Fibroblast of the aortic adventitia (primary cell): ENCODE measurements at places on chromosomes 1 and 21. TPM values are rescaled to one million over a fixed set of nuclear protein-coding genes. Genes with fewer than 3 reads are reported as not detected.

The FMO3 gene
- 1.3 TPM in 1 of 2 replicates, not detected in the other for total RNA-seq

The GJA4 gene
- total RNA-seq: not detected in 2 replicates

The KPRP gene
- not detected in 2 replicates for total RNA-seq

The CRYBG2 gene
- total RNA-seq: not detected in 2 replicates

The CYP4A11 gene
- not detected in 2 replicates for total RNA-seq

The PLPPR5 gene
- 0.09 TPM in 1 of 2 replicates, not detected in the other for total RNA-seq

The SNX7 gene
- 80.3 and 83.0 TPM in 2 replicates for total RNA-seq

The FAM72B gene
- 2.8 and 5.6 TPM in 2 replicates for total RNA-seq

The PTGFR gene
- 34.3 and 77.5 TPM in 2 replicates for total RNA-seq

The CD53 gene
- not detected in 2 replicates for total RNA-seq

The ACKR1 gene
- not detected in 2 replicates for total RNA-seq

The DPT gene
- 2.4 and 8.8 TPM in 2 replicates for total RNA-seq

The CR2 gene
- total RNA-seq: not detected in 2 replicates

The KRTAP20-4 gene
- not detected in 2 replicates for total RNA-seq

The OR2L2 gene
- not detected in 2 replicates for total RNA-seq

The UBL4B gene
- not detected in 2 replicates for total RNA-seq

The RUNX1 gene
- total RNA-seq: 28.0 and 63.5 TPM in 2 replicates

The MSH4 gene
- total RNA-seq: 0.09 and 0.16 TPM in 2 replicates

The PTP4A2 gene
- 428 and 692 TPM in 2 replicates for total RNA-seq

The IL10RB gene
- total RNA-seq: 31.0 and 39.8 TPM in 2 replicates

The TFF1 gene
- total RNA-seq: not detected in 2 replicates

The CDCA8 gene
- 0.25 and 12.8 TPM in 2 replicates for total RNA-seq

The MFAP2 gene
- total RNA-seq: 47.7 and 60.3 TPM in 2 replicates

The TRIM67 gene
- not detected in 2 replicates for total RNA-seq

The PTCH2 gene
- total RNA-seq: 0.36 and 0.57 TPM in 2 replicates

The FHL3 gene
- 6.1 and 15.6 TPM in 2 replicates for total RNA-seq

The OR2T35 gene
- not detected in 2 replicates for total RNA-seq

The CELA3B gene
- total RNA-seq: not detected in 2 replicates

The C1orf141 gene
- total RNA-seq: 0.65 TPM in 1 of 2 replicates, not detected in the other

The FOXD3 gene
- not detected in 2 replicates for total RNA-seq

The DNALI1 gene
- total RNA-seq: 7.4 and 13.7 TPM in 2 replicates

The AGT gene
- 1.1 and 8.4 TPM in 2 replicates for total RNA-seq

The TFF2 gene
- not detected in 2 replicates for total RNA-seq

The TNFRSF4 gene
- total RNA-seq: 0.65 TPM in 1 of 2 replicates, not detected in the other
